ENCODE measurements at places on chromosomes 11 and 22.

GRCh38 chr11:126464796-126465195 lies 109.3 kb downstream of the ST3GAL4 start:
- no peak for DNase-seq

- DNase-seq = no peak
Observed at GRCh38 chr11:61711498-61711897, 31.3 kb downstream of the DAGLA start.

GRCh38 chr11:14026961-14027360 lies 64.4 kb downstream of the SPON1 start:
- DNase-seq = no peak

- peak; percentile 38 for DNase-seq
Observed at GRCh38 chr22:26055693-26056092, 113.6 kb upstream of the SEZ6L start.

DNA sequence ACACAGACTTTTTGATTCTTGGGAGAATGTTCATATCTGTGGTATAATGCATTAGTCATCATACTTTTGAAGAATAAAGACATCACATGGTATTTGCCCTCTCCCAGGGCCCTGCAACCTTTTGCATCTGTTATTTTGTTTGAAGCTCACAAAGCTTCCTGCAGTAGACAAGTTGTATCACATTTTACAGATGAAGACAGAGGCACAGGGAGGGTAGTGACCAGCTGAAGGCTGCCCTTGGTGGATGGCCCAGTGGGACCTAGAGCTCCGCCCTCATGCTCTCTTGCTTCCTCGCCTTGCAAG lies 66.4 kb downstream of the UBASH3B start:
- DNase-seq = no peak

- DNase-seq = no peak
Observed at GRCh38 chr11:117794135-117794534, 2.9 kb downstream of the DSCAML1 start.

DNA sequence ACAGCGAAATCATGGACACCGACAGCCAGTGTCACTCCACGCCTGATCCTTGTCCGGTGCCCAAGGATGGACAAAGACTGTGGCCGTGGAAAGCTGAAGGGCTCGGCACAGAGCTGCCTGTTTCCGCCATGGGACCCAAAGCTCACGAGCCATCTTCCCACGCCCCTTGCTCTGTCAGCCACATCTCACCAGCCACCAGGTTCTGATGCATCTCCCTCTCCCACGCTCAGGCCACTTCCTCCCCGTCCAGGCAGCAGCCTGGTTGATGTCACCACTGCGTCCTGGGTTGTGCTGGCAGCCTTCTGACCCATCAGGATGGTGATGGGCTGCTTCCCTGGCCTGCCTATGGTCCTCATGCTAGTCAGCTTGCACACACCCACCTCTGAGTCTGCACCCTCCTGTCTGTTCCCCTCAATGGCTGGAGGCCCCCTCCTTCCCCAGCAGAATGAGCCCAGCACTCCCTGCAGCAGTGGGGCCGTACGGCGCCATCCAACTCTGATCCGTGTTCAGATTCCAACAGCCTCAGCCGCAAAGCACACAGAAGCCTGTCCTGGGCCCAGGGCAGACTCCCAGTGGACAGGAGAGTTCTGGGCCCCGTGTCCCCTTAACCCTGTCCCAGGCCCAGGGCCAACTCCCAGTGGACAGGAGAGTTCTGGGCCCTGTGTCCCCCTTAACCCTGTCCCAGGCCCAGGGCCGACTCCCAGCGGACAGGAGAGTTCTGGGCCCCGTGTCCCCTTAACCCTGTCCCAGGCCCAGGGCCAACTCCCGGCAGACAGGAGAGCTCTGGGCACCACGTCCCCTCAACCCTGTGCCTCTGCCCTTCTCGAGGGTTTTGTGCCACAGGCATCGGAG lies 259.5 kb downstream of the BRD1 start:
- DNase-seq = no peak

Data from neural progenitor cell (in vitro differentiated cells).